ENCODE measurements at places on chromosomes 6 and 20.

GRCh38 chr6:84836366-84836765 is 72.0 kb upstream of the TBX18 start:
- no peak for DNase-seq

DNA sequence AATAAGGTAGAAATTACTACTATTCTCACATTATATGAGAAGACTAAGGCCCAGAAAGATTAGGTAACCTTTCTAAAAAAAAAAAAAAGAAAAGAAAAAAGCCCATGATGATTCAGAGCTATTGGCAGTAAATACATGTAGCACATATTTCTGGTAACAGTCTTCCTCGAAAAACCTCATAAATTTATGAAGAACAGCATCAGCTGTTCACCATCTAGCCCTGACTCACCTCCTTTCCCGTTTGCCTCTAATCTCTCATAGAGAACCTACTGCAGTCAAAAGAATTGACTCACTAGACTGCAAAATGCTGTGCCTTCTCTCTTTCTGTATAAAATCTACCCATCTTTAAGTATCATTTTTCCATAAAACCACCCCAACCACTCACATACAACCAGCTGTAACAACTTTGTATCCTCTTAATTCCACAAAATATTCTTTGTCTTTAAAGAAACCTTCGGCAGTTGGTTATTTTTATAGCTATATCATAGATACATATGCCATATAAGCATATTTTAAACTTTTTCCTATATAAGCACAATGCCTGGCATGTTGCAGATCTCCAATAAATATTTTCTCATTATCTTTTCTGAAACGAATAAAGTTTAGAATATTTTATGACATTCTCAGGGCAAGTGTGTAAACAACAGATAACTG is 152.7 kb upstream of the ENPP5 start:
- DNase-seq, result peak; percentile 4

- no peak for DNase-seq
These were observed 32.9 kb upstream of the MRGBP start for GRCh38 chr20:62763404-62763803.

GRCh38 chr6:4939241-4939640 is 64.6 kb downstream of the RPP40 start:
- no peak for DNase-seq

- no peak for DNase-seq
These were observed 9.2 kb downstream of the GTSF1L start for GRCh38 chr20:43717616-43717995.

DNA sequence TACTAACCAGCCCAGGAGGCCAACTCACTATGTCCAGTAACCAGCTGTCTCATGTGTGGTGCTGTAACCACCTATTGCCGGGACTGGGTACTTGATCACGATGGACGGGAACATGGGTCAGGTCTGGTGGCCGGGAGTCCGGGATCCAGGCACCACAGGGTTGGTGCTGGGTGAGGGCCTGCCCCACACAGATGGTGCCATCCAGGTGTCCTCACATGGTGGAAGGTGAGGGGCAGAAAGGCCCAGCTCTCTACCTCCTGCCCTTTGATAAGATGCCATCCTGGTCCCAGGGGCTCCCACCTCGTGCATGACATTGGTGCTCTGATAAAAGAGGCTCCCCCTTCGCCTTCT is 116.3 kb downstream of the TAF4 start:
- no peak for DNase-seq

- DNase-seq, result peak; percentile 95
These were observed 24.5 kb downstream of the TSPYL4 start for GRCh38 chr6:116229287-116229913.

DNA sequence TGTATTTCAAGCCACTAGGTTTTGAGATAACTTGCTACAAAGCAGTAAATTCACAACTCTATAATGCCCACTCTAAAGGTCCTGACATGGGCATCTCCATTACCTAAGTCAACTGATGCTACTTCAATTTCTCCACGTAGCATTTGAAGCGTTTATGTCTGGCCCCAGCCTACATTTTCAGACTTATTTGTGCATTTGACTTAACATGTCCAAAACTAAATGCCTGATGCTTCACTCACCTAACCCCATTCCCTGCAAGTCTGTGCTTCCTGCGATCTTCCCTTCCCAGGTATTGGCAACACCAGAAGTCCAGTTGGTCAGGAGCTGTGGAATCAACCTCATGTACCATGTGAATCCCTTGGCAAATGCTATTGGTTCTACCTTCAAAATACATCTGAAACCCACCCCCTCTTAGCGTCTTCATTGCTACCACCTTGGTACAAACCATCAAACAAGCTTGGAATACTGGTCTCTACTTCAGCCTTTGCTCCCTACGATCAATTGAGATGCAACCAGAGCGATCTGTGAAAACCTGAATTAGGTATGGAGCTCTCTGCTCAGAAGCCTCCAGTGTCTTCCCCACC is 12.8 kb upstream of the ZNFX1 start:
- no peak for DNase-seq

GRCh38 chr6:12334526-12335130 is 44.5 kb downstream of the EDN1 start:
- DNase-seq, result no peak

DNA sequence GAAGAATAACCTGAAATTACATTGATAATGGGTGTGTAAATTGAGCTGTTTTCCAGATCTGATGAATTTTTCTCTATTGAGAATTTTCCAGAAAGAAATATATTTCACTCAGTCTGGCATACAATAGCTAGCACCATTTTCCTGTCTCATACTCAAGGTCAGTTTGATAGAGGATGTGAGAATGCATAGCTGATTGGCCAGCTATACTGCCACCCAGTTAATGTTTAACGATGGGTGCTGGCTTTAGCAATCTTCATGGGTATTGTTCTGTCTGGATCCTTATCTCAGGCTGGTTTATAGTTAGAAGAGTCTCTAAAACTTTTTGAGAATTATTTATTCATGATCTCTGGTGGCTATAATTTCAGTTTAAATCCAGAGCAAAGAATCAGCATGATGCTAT is 147.4 kb downstream of the HDGFL1 start:
- DNase-seq, result no peak

DNA sequence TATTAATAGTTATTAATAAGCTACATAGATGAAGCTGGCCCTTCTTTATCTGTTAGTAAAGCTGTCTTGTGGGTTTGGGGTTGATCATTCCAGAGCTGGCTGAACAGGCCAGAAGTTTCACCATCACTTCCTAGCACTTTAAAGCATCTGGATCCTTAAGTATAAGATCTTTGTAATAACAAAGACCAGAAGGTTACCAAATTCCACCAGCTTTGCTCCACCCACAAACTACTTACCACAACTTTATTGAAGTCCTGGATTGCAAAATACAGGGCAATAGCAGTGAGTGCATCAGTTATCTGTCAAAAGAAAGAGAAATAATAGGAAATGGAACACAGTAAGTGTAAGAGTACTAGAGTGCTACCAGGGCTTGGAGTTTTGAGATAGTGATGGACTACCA is 33.0 kb downstream of the PIGU start:
- no peak for DNase-seq

DNA sequence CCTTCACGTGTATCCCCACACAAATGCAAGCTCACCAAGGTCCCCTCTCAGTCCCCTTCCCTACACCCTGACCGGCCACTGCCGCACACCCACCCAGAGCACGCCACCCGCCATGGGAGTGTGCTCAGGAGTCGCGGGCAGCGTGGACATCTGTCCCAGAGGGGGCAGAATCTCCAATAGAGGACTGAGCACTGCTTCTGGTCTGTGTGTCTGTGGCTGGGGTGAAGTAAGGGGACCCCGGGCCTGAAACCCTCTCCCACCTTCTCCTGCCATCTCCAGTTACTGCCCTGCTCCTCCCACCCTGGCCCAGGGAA is 8.3 kb downstream of the MYL9 start:
- no peak for DNase-seq

- no peak for DNase-seq
These were observed 257.1 kb downstream of the SOX4 start for GRCh38 chr6:21850691-21851090.

DNA sequence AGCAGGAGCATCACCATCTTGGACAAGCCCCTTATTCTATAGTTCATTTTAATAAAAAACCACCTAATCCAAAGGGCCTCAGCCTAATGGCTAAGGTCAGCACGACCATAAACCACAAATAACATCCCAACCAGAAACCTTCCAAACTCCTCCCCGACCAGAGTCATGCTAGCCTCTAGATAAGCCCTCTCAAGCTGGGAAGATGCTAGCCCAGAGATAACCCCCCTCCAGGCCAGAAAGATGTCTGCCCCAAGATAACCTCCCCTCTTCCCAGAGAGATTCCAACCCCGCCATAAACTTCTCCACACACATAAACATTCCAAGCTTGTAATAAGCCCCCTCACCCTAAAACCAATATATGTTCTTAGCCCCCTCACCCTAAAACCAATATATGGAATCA is 38.5 kb upstream of the OR14J1 start:
- no peak for DNase-seq

DNA sequence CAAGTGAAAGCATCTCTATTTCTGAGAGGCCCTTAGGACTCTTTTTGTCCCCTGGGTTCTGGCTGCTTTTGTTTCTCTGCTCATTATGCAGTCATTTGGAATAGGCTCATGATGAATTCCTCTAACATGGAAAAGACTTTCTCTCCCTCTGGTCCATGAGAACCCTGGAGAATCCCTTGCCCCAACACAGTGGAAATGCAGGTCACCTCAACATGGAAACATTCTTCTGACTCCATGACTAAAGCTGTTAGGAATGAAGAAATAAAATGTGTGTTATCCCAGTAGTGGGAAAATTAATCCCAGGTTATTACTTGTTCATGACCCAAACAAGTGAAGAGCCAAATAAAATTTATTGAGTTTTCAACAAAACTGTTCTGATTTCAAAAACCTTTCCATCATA is 458.6 kb downstream of the EPM2A start:
- no peak for DNase-seq

- peak; percentile 48 for DNase-seq
These were observed 982 bp downstream of the DNAJC5 start for GRCh38 chr20:63895952-63896263.

- no peak for DNase-seq
These were observed 25.4 kb downstream of the DOP1A start for GRCh38 chr6:83092756-83093399.

DNA sequence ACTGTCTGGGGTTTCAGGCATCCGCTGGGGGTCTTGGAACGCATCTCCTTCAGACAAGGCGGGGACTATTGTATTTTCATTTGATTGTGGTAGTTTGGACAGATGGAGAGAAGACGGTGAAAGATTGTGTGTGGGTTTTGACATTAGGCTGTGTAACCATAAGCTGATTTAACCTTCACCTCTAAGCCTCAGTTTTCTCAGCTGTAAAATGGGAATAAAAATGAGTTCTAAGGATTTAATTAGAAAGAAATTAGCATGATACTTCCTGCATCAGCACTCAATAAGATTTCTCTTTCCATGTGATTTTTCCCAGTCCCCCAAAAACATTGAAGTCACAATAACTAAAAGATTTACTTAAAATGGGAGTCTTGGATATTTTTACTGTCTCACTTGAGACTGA is 78.1 kb downstream of the CBFA2T2 start:
- no peak for DNase-seq

GRCh38 chr6:5338177-5338960 is 77.1 kb downstream of the FARS2 start:
- no peak for DNase-seq

DNA sequence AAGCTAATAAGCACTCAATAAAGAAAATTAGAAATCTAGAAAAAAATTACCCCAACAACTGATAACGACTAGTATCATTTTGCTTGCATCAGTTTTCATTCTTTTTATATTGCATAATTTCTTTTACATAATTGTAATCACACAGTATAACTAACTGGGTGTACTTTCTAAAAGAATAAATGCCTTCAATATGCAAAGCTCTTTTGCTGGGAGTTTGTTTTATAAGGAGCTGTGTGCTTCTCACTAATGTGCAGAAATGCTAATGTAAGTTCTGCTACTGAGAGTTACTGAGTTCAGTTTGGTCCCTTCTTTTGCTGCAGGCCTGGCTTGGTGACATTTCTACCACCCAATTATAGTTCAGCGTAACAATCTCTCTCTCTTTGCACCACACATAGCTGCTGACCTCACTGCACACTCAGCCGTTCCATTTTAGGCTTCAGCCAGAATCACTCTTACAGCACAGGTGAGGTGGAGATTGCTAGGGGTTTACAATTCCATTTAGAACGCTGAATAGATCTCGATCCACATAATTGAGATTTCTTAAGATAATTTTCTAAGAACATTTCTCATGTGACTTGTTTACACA is 20.9 kb upstream of the KLHL31 start:
- DNase-seq, result no peak

GRCh38 chr6:135883045-135883444 is 31.5 kb downstream of the PDE7B start:
- no peak for DNase-seq
